Activated T-cell treated with anti-CD3 and anti-CD28 coated beads, Interleukin-2, amount 50 U/mL, for 48 hours (primary cell): ENCODE measurements at places on chromosomes 6 and 20.

GRCh38 chr20:19253916-19254820 lies 41.7 kb downstream of the SLC24A3 start:
- no peak for DNase-seq

DNA sequence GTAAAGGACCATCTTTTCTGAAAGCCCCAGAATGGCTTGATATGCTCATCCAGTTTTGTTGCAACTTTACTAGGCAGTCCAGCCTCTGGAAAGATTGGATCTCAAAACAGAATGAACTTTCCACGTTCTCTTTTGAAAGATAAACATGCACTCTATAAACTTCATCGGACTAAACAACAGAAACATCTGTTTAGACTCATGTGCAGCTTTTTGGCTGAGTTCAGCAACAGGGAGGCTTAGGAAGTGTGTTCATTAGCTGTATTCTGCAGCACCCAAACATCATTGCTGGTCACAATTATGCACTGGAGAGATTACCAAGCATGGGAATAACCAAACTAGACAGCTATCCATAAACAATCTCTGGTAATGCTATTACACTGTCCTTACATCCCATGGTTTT lies 180.5 kb downstream of the TENT5A start:
- DNase-seq = no peak

GRCh38 chr20:57704245-57704644 lies 5.6 kb downstream of the PMEPA1 start:
- DNase-seq = no peak

DNA sequence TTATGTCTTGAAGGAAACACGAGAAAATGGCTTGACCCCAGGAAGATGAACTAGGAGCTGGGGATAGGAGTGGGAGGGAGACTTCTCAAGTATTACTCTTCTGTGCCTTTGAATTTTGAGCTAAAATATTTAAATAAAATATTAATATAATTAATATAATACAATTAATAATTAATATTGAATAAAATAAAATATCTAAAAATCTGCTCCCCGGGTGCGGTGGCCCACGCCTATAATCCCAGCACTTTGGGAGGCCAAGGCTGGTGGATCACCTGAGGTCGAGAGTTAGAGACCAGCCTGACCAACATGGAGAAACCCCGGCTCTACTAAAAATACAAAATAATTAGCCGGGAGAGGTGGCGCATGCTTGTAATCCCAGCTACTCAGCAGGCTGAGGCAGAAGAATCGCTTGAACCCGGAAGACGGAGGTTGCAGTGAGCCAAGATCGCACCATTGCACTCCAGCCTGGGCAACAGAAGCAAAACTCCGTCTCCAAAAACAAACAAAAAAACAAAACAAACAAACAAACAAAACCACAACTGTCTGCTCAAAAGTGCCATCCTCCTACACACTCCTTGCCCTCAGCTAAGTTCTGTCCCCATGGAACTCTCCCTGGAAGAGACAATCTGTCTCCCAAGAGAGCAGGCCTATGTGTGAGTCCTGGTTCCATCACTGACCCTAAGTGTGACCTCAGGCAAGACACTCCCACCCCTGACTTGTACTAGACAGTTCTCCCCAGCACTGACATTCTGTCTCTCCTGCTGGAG lies 13.7 kb upstream of the TRIB3 start:
- DNase-seq = no peak

DNA sequence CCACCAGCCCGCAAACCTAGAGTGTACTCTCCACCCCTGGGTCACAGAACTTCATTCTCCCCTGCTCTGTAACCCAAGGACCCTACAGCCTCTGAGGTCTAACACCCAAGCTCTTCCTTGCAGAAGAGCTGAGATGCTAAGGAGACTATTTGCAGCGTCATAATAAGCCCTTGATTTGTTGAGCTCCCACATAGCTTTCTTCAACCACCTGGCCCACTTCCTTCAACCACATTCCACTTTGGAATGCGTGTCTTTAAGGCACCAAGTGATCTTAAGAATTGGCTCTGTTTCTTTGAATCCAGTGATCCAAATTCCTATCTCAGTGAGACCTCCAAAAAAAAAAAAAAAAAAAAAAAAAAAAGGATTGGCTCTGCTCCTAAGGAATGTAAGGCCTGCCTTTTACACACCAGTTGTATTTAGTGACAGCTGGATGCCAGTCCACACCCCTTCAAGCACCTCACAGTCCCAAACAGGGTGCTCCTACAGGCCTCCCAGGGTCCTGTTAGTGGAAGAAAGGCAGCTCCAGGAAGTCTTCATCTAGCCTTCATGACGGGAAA lies 106.2 kb downstream of the UBE3D start:
- no peak for DNase-seq

GRCh38 chr6:53647462-53648094 lies 18.0 kb downstream of the KLHL31 start:
- DNase-seq = no peak

DNA sequence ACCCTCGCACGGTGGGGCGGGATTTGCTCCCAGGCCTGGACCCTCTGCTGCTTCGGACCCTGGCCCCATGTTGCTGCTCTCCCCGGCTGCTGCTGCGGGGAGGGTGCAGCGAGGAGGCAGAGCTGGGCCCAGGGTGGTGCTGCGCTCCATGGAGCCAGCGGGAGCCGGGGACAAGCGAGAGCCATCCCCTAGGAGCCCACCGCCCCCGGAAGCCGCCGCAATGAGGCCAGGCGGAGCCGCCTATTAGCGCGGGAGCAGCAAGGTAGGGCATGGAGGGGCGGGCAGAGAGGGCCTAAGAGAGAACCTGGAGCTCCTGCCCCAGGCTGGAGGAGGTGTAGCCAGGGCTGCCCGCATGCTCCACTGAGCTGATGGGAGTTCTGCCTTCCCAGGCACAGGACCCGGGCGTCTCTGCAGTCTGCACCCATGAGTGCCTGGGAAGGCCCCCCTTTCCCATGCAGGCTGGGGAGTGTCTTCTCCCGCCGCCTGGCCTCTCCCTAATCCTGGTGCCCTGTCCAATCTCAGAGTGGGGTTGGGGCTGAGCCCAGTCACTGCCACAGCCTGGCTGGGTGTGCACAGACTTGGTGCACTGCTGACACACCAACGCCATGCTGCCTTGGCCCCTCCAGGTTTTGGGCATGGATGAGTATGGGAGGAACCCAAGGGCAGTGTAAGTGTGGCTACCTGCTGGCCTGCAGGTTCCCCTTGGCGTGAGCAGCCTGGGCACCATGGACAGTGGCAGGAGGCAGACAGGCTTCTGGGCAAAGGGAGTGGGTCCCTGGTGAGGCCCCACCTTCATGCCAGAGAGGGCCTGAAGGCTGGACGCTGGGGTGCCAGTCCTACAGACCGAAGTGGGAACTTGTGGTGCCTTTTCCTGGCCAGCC lies 360.6 kb upstream of the MAP3K7 start:
- DNase-seq = no peak

GRCh38 chr20:29299811-29300578 lies 1957.5 kb upstream of the DEFB115 start:
- no peak for DNase-seq

DNA sequence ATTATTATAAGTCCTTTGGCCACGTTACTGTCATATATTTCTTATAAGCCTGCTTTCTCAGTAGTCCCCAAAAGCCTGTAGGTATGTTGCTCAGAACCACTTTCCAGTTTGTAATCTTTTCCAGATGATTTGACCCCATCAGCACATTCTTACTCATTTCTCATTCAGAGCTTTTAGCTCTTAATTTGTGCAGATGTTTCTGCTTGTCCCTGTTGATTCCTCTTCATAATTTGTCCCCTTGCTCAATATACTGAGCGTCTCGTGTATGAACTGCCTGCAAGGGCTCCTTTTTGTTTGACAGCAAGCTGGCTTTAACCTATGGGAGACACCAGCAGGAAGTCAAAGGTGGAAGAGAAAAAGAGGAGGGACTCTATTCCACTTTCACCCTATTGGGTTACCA lies 733.8 kb upstream of the GJE1 start:
- no peak for DNase-seq

DNA sequence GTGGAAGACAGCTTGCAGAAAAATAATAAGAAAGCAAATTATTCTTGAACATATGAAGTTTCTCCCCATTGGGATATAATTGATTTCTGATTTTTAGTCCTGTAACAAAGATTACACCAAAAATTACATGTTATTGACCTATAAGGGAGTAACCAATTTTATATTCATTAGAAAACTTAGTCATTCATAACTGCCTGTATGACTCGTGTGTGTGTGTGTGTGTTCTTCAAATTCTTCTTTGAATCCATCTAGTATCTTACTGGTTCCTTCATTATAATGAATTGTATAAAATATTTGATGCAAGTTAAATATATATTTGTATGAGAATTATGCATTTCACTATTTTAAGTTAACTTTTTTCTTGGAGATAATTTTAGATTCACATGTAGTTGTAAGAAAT lies 310.4 kb downstream of the HAO1 start:
- DNase-seq = no peak

GRCh38 chr20:63264519-63264918 lies 8.1 kb upstream of the ARFGAP1 start:
- DNase-seq = no peak

DNA sequence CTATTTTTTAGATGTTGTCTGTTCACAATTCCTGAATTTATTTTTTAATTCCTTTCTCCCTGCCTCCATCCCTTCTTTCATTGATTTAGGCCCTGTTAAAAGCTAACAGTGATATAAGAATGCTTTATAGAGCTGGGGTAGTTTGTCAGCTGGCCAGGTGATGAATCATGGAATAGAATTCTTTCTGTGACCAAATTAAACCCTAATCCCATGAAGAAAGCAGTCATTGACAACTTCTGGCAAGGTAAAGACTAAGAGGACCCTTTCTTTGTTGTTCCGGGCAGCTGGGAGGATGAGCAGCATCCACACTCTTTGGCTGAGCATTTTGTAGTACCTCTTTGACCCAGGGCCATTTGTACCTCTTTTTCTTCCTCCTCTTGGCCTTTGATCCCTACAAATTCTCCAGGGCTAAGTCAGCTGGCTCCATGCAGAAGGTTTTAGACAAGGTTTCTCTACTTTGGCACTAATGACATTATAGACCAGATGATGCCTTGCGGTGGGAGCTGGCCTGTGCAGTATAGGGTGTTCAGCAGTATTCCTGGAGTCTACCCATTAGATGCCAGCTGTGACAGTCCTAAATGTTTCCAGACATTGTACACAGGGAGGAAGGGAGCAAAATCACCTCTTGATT lies 102.9 kb downstream of the SLX4IP start:
- DNase-seq = no peak

- no peak for DNase-seq
Observed at GRCh38 chr6:6975459-6976111, 132.2 kb upstream of the RREB1 start.

DNA sequence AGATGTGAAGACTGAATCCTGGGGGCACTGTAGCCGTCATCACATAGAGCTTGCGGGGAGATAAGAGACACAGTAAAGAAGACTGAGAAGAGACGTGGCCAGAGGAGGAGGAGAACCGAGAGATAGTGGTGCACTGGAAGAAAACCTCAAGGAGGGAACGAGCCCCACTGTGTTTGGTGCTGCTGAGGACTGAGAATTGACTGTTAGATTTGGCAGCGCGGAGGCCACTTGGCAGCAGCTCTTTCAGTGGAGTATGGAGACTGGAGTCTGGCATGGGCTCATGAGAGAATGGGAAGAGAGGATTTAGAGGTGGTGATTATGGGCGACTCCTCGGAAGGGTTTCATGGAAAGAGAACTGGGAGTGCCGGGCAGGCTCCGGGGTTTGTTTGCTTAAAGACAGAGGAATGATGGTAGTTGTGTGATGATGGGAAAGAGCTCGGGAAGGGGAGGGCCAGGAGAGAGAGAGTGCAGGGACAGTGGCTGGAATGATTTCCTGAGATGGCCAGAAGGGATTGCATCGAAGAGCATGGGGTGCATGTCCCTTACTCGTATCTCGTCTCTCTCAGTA lies 18.0 kb downstream of the CDYL start:
- DNase-seq = no peak

DNA sequence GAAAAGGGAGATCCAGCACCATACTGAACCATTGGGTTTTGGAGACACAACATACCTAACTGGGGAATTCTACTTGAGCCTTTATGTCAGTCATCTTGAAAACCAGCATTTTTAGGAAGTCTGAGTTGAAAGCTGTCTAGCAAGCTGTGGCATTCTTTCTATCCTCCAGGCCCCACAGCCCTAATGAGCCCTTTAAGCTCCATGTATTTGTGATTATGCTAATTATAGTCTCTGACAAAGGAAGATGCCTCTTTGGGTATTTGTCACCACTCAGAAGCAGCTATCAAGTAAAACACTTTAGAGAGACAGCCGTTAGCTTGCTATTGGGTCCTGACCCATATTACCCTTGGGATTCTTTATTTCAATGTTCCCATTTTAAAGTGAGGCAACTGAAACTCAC lies 159.5 kb upstream of the MANEA start:
- no peak for DNase-seq

- no peak for DNase-seq
Observed at GRCh38 chr6:75044846-75045245, 161.0 kb downstream of the COL12A1 start.

DNA sequence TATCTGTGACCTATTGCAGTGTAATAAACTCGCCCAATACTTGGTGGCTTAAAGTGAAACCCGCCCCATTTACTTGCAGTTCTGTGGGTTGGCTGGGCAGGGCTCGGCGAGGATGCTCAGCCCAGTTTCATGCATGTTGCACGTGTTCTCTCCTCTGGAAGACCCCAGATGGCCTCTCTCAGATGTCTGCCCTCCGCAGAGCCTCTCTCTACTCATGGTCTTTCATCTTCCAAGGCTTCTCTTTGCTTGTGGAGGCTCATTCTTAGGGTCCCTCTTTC lies 251.4 kb downstream of the SOD2 start:
- DNase-seq = no peak
